Stimulated activated CD4-positive, alpha-beta T cell treated with anti-CD3 and anti-CD28 coated beads, Interleukin-1b, Interleukin-23, amount 100 ng/mL, for 1 hour (primary cell): ENCODE measurements at places on chromosomes 5 and 9.

DNA sequence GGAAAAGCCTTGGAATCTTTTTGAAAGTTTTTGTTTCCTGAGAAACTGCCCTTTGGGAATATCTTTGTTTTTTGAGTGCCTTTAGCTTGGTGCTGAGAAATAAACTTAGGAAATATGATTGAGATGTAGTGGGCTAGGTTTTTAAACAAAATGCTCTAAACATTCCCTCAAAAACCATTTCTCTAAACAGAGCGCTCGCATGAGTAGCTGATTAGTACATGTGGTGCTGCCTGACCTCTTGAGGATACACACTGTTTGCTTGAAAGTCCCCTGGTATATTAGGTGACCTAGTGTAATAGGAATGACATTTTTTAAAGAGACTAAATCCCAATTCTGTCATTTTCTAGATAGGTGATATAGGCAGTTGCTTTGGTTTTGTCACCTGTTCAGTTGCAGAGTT lies 132.3 kb downstream of the ADAMTSL1 start:
- DNase-seq: no peak

DNA sequence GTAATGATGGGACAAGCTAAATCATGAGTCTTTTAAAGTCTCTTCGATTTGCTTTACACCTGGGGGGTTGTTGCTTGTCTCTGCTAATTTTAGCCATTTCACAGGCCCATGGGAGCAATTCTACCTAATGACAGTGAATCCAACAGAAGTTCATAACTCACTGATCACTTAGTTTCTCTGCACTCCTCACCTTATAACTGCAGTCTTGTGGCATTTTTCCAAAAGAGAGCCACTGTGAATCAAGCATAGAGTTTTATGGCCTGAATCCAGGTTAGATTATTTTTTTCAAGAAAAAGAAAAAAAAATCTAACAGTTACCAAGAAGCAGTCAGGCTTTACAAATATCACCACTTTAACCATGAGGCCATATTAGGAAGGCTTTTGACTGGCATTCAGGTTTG lies 1.5 kb upstream of the IL7R start:
- no peak for DNase-seq

- no peak for DNase-seq
These were observed 1329.5 kb upstream of the WWC1 start for GRCh38 chr5:166961913-166962312.

GRCh38 chr5:169450464-169450863 lies 133.1 kb upstream of the SPDL1 start:
- no peak for DNase-seq
